ENCODE measurements at places on chromosomes 1 and 21. TPM values are rescaled to one million over a fixed set of nuclear protein-coding genes. Genes with fewer than 3 reads are reported as not detected.

GRCh38 chr1:198391393-198392020 lies 149.0 kb downstream of the ATP6V1G3 start:
- no peaks in the 10 kb centered on the region for H3K27me3 ChIP-seq
- H3K36me3 ChIP-seq = no peaks in the 10 kb centered on the region
- no peak overlapping the region for H3K27ac ChIP-seq

DNA sequence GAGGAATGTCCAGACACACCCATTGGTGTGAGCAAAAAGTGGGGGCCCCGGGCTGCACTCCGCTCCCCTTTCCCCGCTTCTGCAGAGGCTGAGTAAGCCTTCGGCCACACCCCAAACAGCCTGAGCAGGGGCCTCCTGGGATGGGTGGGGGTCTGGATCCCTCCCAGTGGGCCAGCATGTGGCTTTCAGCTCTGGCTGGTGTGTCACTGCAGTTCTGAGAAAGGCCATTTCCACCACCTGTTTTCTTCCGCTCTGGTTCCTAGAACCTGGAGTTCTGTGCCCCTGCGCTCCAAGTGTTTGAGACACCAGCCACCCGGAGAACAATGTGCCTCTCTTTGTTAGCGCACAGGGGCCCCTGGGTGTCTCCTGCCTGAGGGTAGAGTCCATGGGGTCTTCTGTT lies 30.9 kb downstream of the SLC37A1 start:
- no peak overlapping the region for H3K4me3 ChIP-seq
- H3K27ac ChIP-seq = no peak overlapping the region
- no peak for DNase-seq
- no peaks in the 10 kb centered on the region for H3K4me1 ChIP-seq
- H3K36me3 ChIP-seq = peaks cover 4% of the 10 kb centered on the region

DNA sequence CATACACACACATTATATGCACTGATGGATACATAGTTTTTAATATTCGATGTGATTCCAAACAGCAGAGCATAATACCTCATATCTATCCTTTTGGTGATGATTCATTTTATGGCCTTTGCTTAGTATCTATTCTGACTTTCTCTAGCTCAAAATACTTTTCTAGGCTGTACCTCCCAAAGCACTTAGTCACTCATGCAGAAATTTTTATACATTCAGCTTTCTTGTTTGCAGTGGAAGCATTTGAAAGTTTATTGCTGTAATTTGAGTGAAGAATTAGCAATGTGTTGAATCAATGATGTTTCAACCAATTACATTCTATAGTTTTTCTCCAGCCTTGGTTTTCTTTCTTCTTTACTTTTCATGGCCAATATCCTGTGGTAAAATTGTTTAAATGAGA lies 66.7 kb downstream of the LBR start:
- no peak for DNase-seq
- H3K36me3 ChIP-seq = no peaks in the 10 kb centered on the region
- no peaks in the 10 kb centered on the region for H3K4me1 ChIP-seq
- no peak overlapping the region for H3K27ac ChIP-seq
- H3K4me3 ChIP-seq = no peak overlapping the region
- no peaks in the 10 kb centered on the region for H3K27me3 ChIP-seq

GRCh38 chr1:192303029-192303428 lies 13.8 kb upstream of the RGS21 start:
- no peaks in the 10 kb centered on the region for H3K27me3 ChIP-seq
- H3K4me3 ChIP-seq = no peak overlapping the region
- no peaks in the 10 kb centered on the region for H3K36me3 ChIP-seq
- DNase-seq = no peak

- no peak overlapping the region for H3K4me3 ChIP-seq
- H3K36me3 ChIP-seq = no peaks in the 10 kb centered on the region
- no peaks in the 10 kb centered on the region for H3K4me1 ChIP-seq
- no peak overlapping the region for H3K27ac ChIP-seq
These were observed 15.5 kb downstream of the KCNA10 start for GRCh38 chr1:110503471-110503870.

DNA sequence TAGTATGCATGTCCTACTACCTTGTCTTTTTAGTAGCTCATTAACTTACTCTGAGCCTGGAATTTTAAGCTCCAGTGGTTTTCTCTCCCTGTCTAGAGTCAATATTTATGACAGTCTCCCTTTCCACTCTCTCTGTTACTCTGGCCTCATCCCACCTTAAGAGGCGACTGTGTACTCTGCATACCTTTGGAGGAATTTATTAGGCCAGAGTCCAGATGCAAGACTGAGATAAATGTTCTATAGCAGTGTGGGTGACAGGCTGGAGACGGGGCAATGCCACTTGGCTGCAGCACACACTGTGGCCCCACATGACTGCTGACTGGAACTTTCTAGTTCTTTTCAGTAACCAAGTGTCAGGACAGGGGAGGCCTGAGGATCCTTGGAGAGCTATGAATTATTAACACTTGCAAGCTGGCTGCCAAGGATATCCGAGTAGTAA lies 4.1 kb upstream of the PDZK1 start:
- no peaks in the 10 kb centered on the region for H3K36me3 ChIP-seq
- H3K4me3 ChIP-seq = no peak overlapping the region
- peaks cover 4% of the 10 kb centered on the region for H3K4me1 ChIP-seq
- peak; percentile 94 for DNase-seq
- H3K27ac ChIP-seq = peak overlapping the region; percentile 87

DNA sequence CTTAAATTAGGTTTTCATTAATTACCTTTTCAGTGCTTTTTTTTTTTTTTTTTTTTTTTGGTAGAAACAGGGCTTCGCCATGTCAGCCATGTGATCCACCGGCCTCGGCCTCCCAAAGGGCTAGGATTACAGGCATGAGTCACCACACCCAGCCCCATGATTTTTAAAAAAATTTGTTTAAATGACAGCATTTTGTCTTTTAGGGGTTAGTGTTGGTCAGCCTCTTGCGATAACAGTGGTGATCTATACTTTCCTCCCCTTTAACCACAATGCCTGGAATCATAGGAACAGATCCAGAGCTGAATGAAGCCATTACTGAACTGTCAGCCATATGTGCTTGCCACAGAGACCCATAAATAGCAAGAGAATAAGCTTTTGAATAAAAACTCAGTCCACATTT lies 73.9 kb downstream of the CACHD1 start:
- no peaks in the 10 kb centered on the region for H3K36me3 ChIP-seq
- no peak for DNase-seq
- H3K27me3 ChIP-seq = no peaks in the 10 kb centered on the region
- H3K4me1 ChIP-seq = peaks cover 8% of the 10 kb centered on the region
- H3K4me3 ChIP-seq = no peak overlapping the region

DNA sequence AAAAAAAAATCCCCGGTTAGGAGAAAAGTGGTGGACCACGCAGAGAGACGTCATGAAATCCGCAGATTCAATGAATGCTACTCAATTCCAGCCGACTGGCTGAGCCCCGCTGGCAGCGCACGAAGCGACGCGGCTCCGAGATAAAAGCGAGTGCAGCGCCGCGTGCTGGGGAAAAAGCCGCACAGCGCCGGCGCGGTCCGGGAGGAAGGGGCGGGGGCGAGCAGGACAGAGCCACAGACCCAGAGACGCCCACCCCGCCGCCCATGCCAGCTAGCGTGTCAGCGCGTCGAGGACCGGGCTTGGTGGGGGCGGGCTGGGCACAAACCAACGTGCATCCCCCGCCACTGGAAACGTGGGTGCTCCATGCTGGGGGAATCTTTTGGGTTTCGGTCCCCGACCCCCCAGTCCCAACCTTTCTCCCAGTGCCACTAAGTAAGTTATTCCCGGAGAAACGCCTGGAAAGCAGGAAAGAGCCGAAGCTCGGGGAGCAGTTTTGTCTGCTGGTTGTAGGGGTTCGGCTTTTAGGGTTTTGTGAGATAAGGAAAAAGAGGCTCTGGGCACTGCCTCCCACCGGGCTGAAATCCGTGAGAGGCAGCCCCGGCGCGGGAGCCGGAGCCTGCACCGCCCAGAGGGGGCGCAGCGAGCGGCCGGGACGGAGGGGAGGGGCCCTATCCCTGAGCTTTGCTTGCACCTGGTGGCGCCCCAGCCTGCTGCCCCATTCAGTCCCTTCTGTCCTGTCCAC lies at the start of gene KCNJ6:
TSS of gene KCNJ6 (minus strand) at position 148 of the 742 bp plus-strand sequence. CDS start 75,775 bp downstream, outside the sequence.
- H3K27ac ChIP-seq = no peak within 1 kb of the TSS
- no peak for DNase-seq
- H3K4me3 ChIP-seq = no peak within 1 kb of the TSS
- H3K27me3 ChIP-seq = peaks cover 5% of the 10 kb centered on the region

- H3K36me3 ChIP-seq = no peaks in the 10 kb centered on the region
- no peaks in the 10 kb centered on the region for H3K27me3 ChIP-seq
- no peak overlapping the region for H3K27ac ChIP-seq
These were observed 17.6 kb downstream of the RABIF start for GRCh38 chr1:202871367-202871766.

- no peaks in the 10 kb centered on the region for H3K36me3 ChIP-seq
- no peaks in the 10 kb centered on the region for H3K27me3 ChIP-seq
- no peak overlapping the region for H3K27ac ChIP-seq
These were observed 13.7 kb upstream of the CPLANE2 start for GRCh38 chr1:16250524-16251251.

DNA sequence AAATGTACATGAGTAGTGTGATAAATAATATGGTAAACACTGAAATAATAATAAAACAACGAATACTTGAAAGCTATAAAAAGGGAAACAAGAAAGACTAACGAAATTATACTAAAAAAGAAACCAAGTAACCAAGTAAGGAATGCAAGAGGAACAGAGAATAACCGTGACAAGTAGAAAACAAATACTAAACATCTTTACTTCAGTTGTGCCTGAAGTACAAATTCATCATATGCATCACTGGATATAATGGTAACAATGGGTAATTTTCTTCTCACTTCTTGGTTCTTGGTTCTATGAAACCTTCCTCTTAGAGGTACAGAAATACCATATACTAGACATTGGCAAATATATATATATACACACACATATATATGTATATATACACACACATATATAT lies 1093.6 kb upstream of the B3GALT2 start:
- H3K4me1 ChIP-seq = no peaks in the 10 kb centered on the region
- H3K27ac ChIP-seq = no peak overlapping the region
- DNase-seq = no peak
- no peaks in the 10 kb centered on the region for H3K36me3 ChIP-seq
- no peak overlapping the region for H3K4me3 ChIP-seq

DNA sequence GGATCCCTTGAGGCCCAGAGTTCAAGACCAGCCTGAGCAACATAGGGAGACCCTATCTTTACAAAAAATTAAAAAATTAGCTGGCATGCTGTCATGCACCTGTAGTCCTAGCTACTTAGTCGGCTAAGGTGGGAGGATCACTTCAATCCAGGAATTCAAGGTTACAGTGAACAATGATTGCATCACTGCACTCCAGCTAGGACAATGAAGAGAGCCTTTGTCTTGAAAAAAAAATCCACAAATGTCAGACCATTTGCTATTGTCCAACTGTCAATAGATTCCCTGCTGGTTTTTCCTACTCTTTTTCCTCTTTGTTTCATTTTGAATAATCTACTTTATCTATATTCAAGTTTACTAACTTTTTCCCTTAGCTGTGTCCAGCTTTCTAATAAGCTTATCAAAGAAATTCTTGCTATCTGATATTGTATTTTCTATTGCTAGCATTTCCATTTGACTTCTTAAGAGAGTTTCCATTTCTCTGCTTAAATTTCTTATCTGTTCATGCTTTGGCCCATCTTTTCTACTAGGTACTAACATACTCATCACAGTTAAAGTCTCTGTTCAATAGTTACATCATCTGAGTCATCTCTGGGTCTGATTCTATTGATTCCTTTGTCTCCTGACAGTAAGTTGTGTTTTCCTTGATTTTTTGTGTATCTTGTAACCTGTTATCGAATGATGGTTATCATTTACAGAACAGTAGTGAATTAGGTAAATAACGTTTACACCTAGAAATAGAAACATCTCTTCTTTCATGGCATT lies 14.8 kb downstream of the MT1HL1 start:
- H3K4me3 ChIP-seq = no peak overlapping the region
- H3K36me3 ChIP-seq = no peaks in the 10 kb centered on the region
- no peak for DNase-seq
- H3K27ac ChIP-seq = no peak overlapping the region

DNA sequence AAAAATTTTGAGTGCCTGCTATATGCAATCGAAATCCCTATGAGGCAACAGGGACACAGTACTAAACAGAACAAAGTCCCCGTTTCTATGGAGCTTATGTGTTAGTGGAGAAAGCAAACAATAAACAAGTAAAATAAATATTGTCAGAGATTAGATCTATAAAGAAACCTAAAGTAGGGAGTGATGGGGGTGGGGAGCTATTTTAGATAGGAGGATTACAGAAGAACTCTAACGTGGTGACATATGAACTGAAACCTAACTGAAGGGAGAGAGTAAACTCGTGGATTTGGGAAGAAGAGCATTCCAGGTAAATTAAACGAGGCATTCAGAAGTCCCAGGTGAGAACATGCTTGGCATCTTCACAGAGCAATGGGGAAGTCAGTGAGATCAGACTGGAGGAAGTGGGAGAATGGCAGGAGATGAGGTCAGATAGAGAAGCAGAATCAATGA lies 154.5 kb downstream of the DENND1B start:
- no peaks in the 10 kb centered on the region for H3K4me1 ChIP-seq
- H3K4me3 ChIP-seq = no peak overlapping the region
- no peak for DNase-seq
- H3K36me3 ChIP-seq = peaks cover 2% of the 10 kb centered on the region
- H3K27me3 ChIP-seq = no peaks in the 10 kb centered on the region

DNA sequence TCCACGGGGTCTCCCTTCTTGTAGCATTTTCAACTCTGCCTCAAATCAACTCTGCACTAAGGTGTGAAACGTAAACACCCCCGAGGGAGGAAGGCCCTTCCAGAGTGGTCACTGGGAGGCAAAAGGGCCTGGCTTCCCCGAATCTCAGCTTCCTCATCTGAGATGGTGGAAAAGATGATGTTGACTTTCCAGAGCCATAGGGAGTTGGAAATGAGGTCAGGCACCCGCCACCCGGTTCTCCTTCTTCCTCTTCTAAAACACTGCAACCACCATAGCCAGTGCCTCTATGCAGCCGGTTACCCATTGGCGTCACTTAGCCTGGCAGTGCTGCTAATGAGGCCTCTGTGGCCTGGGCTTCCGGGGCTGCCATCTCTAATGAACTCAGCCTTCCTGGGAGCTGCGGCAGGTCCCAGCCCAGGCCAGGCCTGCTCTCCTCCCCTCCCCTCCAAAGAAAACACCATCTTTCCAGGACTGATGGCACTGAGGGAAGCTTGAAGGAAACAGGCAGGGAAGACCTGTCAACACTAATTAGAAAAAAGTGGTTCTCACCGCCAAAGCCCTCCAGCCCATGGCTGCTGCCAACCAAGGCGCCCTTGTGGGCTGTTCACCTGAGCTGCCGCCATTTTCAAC lies 175.0 kb downstream of the KAZN start:
- no peak for DNase-seq
- H3K27me3 ChIP-seq = no peaks in the 10 kb centered on the region
- H3K4me3 ChIP-seq = no peak overlapping the region
- H3K27ac ChIP-seq = no peak overlapping the region
- no peaks in the 10 kb centered on the region for H3K36me3 ChIP-seq

DNA sequence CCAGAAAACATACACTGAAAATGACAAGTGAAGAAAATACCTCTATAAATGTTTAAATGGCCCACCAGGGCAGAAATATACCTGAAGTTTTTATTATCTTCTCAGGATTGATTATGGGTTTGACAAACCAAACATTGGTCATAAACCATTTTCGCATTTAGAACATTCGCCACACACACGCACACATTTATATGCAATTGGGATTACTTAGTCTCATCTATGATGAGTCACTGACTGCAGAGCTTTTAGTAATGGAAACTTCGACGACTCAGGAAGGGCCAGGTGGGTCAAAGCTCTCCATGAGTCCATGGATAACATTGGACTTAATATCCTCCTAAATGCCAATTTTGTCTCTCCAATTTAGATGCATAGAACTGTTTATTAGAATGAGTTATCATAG lies 16.9 kb downstream of the NRDC start:
- DNase-seq = no peak
- H3K36me3 ChIP-seq = no peaks in the 10 kb centered on the region
- H3K27ac ChIP-seq = no peak overlapping the region

The PIGR gene
- total RNA-seq = 841 TPM

The KRTAP21-2 gene
- total RNA-seq = not detected

The BEND5 gene
- 11.6 TPM for total RNA-seq

The AIM2 gene
- total RNA-seq = 4.6 TPM

The OR2L3 gene
- total RNA-seq = not detected
